ENCODE measurements at places on chromosomes 7 and 10.

DNA sequence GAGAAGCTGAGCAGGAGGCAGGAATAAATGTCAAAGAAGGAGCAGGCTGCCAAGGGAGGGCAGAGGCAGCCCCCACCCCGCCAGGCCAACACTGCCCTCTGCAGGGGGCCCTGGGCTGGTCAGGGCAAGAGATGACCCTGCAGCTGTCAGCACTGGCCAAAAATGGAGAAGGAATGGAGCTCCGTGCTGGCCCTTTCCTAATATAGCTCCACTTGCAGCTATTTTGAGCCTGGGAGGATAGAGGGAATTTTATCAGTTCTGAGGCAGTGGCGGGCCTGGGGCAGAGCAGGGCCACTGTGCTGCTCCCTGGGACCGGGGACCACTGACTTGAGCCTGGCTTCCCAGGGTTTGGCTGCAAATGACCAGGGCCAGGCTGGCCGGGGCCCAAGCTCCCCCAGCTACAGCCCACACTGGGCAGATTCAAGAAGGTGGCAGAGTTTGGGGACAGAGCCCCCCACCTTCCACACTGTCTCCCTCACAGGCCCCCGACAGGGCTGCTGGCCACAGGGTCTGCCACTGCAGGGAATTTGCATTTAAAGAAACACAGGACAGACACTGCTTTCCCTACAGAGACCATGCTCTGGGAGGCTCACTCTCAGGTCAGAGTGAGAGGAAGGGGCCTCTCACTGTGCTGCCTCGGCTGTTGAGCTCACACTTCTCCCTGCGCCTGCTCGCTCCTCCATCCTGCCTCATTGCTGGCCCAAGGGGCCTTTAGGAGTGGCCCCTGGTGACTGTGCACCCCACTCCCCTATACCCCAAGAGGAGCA lies 16.2 kb downstream of the LDB3 start:
- no peak for DNase-seq

DNA sequence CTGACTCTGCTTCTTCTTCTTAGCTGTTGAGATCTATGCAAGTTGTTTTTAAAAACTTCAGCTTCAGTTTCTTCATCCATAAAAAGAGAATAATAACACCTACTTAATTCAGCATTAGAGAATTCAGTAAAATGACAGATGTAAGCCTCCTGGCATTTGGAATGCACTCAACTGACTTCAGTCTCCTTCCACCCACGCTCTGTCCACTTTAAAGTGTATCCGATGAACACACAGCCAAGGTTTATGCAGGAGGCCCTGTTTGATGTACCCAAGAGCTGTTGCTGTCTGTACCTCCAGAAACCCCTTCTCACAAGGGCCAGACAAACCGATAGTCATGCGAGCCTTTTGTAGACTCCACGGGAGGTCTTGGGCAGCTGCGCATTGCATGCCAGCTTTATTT lies 27.1 kb upstream of the SLC35B4 start:
- DNase-seq, result no peak

DNA sequence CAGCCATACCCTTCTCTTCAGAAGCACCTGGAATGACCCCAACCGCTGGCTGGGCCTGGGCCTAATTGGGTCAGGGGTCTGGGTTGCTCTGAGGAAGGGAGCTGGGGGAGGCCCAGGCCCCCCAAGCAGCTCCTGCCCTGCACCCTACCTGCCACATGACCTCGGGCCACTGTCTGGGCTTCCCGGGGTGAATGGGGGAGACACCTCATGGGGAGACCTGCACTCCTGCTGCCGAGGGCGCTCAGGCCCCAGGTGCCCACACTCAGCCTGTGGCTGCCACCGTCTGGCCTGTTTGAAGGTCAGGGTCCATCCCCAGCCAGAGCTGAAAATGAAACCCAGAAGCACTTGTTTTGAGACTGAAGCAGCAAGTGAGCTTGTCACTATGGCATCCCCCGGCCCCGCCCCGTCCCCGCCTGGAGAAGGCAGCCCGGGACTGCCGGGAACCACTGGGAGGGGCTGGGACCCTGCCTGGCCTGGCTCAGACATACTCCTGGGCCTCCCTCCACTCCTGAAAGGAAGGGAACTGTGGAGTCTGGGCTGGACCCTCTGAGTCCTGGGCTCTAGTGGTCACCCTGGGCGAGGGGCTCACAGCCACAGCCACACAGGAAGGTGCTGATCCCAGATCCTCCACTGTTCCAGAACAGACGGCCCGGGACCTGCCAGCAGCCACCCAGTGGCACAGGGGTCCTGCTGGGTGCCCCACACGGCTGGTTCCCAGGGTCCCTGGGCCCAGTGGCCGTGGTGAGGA lies 7.4 kb upstream of the MICALL2 start:
- DNase-seq, result no peak

- no peak for DNase-seq
These were observed 74.9 kb upstream of the NRBF2 start for GRCh38 chr10:63058236-63058635.

DNA sequence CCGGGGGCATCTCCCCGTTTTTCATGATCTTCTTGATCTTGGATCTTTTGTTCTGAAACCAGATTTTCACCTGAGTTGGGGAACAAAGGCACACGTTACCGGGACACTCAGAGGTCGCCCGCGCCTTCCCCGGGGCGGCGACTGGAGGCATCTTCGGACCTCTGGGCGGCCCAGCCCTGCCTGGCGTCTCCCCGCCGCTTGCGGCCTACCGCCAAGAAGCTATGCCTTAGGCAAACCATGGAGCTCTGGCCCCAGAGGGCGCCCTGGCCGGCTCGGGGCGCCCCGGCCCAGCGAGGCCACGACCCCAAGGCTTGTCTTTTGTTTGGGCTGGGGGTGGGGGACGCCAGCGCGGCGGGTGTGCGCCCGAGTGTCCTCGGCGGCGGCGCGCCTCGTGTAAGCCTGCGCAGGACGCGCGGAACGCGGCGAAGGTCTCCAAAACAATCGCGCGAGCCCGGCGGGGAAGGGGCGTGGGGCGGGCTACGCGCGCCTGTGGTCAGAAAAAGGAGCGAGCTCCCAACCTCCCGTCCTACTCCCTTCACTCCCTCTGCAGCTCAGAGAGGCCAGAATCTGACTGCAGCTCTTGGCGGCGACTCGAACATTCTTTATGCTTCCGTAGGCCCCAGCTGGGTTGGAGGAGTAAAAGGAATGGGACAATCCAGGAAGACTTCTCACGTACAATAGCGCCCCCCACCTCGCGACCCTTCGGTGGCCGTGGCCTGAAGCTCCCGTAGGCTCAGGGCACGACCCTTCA lies 3.5 kb downstream of the DLX5 start:
- DNase-seq, result no peak

All from kidney capillary endothelial cell (primary cell).